Kidney glomerular epithelial cell (primary cell): ENCODE measurements at places on chromosomes 4 and X.

- DNase-seq, result peak; percentile 49
Measured at GRCh38 chr4:148315049-148315448, 127.2 kb downstream of the NR3C2 start.

- DNase-seq, result no peak
Measured at GRCh38 chrX:113157496-113157895, 316.9 kb upstream of the AMOT start.

DNA sequence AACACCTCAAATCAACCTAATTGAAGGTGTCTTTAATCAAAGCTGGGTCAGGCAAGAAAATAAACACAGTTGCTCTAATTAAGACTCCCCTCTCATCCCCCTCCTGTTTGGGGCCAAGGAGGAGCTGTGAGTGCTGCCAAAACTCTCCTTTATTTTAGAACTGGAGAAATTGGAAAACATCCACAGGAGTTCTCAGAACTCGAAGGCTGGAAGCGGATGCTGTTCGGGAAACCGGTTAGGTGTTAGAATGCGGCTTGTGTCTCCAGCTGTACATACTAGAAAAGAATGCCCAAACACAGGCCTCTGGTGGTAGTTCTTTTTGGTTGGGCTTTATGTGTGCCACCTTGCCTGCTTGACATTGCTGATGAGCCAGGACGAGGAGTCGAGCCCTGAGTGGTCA is 118.2 kb downstream of the GPR143 start:
- DNase-seq, result no peak

GRCh38 chrX:120147537-120147936 is 10.9 kb upstream of the RHOXF2 start:
- no peak for DNase-seq

GRCh38 chr4:53537606-53538005 is 53.7 kb downstream of the LNX1 start:
- no peak for DNase-seq

DNA sequence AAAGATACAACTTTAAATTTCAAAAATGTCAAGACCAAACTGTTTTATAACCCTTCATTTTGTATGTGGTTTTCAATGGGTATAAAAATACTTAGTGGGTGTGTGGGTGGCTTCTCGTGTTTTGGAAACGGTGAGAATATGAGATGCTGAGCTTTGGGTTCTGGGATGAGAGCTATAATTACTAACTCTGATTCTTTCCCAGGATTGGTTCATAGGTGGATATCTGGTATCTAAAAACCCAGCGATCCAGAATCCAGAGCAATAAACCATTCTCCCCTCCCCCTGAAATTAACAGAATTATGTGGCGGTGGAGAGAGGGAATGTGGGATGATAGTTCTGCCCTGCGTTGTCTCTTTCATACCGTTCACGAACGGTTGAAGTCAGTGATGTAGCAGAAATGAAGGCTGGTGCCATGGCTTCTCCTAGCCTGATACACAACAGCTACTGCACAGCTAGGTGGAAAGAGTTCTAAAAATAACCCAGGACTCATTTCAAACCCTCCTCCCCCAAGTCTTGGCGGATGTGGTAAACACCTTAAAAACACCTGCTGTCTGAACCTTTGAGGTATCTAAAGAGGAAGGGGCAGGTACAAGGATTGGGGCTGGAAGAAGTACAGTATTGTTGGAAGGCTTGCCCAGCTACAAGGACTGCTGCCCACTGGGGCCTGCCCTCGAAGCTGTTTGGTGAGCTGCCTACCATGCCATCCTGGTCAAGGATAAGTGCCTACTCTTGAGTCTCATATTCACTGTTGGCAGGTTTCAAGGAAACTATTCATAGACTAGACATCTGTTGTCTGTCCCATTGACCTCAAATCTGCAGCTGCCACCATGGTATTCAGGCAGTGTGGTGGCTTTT is 44.5 kb downstream of the SEPTIN11 start:
- no peak for DNase-seq

GRCh38 chrX:155027509-155028066 is 944 bp downstream of the FUNDC2 start:
- peak; percentile 6 for DNase-seq

DNA sequence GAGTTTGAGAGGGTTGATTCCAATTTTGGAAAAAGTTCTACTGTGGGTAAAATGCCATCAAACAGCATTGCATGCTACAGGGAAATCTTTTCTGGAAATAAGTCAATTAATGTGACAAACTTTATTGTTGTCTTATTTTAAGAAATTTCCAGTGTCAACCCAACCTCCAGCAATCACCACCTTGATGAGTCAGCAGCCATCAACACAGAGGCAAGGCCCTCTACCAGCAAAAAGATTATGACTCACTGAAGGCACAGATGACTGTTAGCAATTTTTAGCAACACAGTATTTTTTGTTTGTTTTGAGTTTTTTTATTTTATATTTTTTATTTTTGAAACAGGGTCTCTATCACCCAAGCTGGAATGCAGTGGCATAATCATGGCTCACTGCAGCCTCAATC is 165.4 kb upstream of the C1QTNF7 start:
- DNase-seq, result no peak

GRCh38 chrX:63740382-63740781 is 44.6 kb downstream of the ARHGEF9 start:
- DNase-seq, result no peak

DNA sequence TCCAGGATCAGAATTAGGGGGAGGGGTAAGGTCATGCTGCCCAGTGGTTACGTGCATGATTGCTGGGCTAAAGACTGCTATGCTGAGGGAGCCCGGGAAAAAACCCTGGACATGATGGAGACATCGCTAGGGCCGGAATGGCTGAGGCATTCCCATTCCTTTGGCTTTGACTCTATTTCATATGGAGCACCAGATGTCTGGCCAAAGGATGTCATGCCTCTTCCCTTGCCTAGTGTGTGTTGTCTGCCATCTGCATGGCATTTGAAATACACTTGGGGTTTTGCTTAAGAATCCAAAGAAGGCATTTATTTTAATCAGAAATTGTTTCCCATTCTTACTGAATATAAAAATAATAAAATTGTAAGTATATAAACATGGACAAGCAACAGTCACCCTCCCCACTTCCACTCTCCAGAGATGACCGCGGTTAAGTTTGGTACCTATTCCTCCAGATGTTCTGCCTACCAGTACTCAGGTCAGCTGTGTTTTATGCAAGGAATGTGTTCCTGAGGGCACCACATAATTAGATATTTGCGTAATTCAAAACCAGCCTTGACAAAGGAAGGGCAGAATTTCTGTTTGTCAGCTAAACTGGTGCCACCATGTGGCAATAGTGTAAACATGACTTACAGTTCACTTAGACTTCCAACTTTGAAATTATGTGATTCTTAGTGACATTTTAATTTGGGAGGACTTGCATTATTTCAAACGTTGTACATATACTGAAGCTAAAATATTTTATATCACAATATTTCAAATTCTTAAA is 105.9 kb downstream of the CT47B1 start:
- peak; percentile 22 for DNase-seq

DNA sequence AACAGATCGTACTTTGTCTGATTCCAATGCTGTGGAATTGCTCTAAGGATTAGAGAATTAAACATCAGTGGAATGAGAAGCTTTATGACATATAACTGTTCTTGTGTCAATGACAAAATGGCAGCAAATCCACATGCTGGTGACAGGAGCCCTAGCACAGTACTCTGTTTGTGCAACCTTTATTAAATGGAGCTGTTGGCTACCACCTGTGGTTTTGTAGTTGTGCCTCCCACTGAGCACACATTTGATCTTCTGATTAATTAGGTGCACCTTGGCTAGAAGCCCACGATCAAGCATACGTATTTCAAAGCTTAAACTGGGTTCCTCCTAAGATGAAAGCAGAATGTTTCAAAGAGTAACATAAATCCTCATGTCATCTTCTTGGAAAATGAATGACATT is 394.0 kb upstream of the IGFBP7 start:
- no peak for DNase-seq

DNA sequence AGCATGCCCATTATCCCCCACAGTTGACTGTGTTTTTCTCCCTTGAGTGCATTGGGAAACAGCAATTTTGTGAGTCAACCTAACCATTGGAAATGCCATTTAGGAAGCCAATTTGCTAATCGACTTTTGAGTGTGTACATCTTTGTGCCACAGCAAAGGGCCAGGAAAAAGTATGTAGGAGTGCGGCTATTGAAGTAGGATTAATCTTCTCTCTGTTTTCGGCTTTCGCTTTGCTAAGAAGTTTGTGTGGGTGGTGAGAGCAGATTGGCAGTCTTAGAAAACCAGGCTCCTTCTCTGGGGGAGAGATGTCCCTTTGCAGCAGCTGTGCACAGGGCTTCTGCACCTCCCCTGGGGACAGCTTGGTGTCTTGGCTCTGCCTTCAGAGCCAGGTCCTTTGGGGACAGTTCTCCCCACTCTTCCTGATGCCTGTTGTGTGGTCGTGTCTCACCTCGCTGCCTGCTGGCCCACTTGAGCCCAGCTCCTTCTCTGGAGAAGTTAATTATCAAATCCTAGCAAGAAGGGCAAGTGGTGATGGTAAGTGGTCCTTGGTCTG is 74.5 kb downstream of the GEMIN8 start:
- no peak for DNase-seq

DNA sequence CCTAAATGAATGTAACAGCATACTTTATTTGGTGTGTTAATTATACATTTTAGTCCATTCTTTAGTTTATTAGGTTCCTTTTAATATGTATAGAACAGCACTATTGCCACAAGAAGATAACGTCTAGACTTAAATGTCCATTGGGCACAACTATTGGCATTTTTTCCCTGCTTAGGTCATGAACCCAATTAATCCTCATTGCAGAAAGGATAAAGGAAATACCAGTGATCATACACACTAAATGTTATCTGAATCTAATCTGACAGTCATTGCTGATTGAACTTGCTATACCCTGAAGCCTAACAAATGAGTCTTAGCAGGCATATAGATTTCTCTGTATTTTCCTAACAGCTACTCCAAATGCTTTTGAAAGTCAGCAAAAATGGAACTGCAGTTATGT is 2250.0 kb upstream of the AGA start:
- no peak for DNase-seq

- DNase-seq, result no peak
Measured at GRCh38 chr4:182897601-182898478, 19.3 kb downstream of the DCTD start.

GRCh38 chr4:97370568-97370967 is 772.7 kb downstream of the STPG2 start:
- no peak for DNase-seq

DNA sequence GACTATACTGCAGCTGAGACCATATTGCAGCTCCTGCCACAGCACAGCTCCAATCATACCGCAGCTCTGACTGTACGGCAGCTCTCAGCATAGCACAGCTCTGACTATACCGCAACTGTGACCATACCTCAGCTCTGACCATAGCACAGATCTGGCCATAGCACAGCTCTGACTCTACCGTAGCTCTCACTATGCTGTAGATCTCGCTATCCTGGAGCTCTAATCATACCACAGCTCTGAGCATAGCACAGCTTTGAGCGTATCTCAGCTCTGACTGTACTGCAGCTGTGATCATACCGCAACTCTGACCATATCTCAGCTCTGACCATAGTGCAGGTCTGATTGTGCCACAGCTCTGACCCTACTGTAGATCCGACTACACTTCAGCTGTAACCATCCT is 139.2 kb downstream of the ASMT start:
- DNase-seq, result no peak

DNA sequence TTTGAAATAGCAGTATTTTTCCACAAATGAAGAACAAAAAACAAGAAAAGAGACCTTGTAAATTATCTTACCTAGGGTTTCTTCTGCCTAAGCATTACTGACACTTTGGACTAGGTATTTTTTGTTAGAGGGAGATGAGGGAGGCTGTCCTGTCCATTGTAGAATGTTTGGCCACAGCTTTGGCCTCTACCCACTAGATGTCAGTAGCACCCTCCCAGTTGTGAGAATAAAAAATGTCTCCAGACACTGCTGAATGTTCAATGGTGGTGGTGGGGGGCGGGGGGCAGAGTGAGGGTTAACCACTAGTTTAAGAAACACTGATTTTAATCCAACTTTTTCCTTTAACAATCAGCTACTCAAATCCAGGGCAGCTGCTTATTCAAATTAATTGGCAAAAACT is 25.8 kb downstream of the OTUD4 start:
- DNase-seq, result no peak

DNA sequence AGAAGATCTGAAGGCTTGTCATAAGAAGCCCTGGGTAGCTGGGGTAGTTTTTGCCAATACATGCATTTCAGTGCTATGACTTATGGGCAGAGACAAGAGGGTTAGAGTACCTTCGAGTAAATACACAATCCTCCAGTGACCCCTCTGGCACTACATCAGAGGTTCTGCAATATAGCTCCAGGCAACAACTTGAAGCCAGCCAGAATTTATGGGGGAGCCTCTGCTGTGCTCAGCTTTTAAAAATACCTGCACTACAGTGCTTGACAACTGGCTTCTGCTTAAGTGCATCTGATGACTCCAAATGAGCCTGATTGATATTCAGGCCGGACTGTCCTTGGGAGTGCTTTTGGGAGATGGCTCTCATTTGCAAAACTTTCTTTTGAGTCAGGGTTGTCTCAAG is 44.9 kb upstream of the SMAD1 start:
- no peak for DNase-seq
